ENCODE measurements at places on chromosomes 2 and 18.

- DNase-seq: no peak
Observed at GRCh38 chr2:163246135-163246534, 407.6 kb upstream of the KCNH7 start.

DNA sequence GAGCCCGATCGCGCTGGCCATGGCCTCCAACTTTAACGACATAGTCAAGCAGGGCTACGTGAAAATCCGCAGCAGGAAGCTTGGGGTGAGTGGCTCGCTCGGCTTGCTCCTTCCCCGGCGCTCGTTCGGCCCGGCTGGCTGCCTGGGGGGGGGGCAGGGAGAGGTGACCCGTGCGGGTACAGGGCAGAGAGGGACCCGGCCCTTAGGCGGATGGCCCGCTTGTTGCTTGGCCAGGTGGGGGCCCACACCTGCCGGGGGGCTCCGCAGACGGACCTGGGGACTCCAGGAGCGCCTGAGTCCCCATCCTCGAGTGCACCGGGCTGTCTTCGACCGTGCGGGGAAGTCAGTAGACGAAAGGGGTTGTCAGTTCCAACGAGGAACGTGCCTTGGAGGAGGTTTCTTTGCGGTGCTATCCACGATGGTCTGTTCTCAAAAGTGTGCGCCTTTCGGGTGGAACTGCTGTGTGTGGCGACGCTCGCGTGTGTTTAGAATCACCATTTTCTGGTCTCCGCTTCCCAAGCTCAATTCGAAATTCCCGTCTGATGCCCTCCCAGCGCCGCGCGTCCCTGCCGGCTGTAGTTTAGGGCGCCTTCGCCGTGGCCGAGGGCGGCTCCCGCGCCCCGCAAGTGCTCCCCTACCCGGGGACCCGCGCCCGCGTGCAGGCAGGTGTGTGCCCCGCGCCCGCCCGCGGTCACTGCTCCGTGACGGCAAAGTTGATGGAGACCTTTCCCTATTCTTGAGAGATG lies 711 bp downstream of the DOK6 start:
- no peak for DNase-seq

DNA sequence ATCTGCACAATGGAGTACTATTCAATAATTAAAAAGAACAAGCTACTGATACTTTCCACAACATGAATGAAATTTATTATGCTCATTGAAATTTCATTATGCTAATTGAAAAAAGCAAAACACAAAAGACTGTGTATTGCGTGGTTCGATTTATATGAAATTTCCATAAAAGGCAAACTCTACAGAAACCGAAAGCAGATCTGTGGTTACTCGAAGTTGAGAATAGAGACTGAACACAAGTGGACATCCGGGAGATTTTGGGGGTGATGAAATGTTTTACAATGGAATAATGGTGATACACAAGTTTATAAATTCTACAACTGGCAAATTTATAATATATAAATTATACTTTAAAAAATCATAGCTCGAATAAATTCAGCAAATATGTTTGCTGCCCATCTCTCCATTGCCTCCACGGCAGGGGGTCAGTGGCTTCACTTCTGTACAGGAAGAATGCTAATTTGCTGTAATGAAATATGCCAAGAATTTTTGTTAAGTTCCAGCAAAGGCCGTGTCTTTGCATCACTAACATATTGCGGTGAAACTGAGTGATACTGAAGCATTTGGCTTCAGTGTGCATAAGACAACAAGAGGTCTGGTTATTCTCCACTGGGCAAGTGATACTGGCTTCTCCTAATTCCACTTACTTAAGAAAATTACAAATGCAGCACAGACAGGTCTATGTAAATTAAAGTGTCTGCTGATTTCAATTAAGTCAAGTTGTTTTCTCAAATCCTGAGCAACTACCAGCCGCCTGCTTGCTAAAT lies 96.7 kb downstream of the TMEM163 start:
- DNase-seq: no peak

- DNase-seq: no peak
Observed at GRCh38 chr2:179355881-179356280, 91.2 kb upstream of the SESTD1 start.

DNA sequence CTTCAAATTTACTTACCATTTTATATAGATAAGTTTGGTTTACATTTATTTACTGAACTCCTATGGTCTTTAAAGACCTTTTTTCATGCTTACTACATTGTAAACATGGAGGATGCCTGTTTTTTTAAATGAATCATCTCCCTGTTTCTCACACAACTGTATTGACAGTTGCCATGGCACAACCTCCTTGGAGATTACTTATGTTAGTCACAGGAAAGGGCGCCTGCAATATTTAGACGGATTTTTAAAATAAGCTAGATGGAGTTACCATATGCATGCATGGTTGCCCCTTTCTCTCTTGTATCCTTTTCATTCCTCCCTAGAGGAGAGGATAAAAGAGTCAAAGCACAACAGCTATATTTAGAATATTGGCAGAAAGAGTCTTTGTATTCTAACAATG lies 34.8 kb upstream of the CCDC102B start:
- DNase-seq: no peak

DNA sequence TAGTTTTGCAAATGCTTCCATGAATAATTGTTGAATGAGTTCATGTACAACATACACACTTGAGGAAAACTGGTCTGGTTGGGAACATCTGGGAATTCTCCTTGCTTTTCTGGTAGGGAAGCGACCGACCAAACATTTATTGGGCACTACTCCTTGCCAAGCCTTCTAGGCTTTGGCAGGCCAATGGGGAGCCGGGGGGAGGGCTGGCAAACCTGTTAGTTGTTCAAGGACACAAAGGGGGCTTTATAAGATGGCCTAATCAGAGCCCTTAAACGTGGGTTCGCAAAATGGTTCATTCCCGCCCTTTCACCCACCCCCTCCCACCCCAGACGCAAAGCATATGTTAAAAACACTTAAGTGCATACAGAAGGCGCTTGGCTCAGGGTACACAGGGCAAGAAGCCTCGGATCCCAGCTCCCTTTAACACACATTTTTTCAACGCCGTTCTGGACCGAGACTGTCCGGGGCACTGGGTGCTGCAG lies 844 bp upstream of the VSNL1 start:
- DNase-seq: no peak

DNA sequence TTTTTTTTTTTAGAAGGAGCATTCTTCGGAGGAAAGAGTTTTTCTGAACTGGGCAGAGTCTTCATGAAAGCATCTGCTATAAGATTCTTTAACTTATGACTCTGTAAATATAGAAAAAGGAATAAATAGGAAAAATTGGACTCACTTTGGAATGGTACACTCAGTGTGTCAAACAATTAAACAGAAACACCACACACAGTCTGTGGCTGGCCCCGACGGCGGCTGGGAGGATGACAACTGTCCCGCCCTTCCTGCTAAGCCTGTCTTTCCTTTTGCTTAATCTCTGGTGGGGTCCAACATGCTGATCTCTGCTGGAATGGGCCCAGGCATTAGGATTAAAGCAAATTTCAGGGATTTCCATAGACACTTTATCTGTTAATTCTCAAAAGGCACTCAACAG lies 12.5 kb upstream of the RAB31 start:
- DNase-seq: no peak

GRCh38 chr18:50819027-50819727 lies 639 bp downstream of the MRO start:
- DNase-seq: no peak

DNA sequence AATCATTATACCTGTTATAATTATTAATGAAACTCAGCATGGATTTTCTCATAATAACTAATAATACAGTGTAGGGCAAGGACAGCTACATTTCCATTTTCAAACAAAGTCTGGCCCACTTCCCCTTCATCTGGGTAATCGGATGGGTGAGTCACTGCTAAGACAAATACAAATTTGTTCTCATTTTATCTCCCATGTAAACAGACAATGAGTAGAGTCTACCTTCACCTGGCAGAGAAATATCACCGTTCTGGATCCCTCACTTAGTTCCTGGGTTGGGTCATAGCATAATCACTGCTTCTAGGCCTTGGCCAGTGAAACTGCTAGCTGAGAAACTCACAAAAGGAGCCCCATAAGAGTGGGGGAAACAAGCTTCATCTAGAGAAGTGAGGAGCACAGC lies 9.2 kb downstream of the CNTNAP5 start:
- no peak for DNase-seq

- DNase-seq: no peak
Observed at GRCh38 chr2:37698931-37699481, 27.6 kb upstream of the CDC42EP3 start.

GRCh38 chr18:5284808-5285207 lies 10.7 kb downstream of the ZBTB14 start:
- DNase-seq: no peak

DNA sequence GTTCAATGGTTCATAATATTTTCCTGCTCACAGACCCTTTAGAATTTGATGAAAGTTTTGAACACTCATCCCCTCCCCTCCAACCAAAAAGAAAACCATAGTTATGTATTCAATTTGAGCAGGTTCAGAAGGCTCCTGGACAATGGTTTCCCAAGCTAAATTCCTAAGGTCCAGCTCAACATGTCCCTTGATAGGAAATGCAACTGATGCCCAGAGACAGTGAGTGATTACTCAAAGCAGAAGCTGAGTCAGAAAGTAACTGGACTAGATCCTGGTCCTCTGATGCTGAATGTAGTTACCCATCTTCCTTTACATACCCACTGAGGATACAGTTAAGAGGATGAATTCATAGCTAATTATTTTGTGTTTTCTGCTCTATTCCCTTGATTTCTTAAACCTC lies 218.9 kb upstream of the NCKAP5 start:
- DNase-seq: no peak

DNA sequence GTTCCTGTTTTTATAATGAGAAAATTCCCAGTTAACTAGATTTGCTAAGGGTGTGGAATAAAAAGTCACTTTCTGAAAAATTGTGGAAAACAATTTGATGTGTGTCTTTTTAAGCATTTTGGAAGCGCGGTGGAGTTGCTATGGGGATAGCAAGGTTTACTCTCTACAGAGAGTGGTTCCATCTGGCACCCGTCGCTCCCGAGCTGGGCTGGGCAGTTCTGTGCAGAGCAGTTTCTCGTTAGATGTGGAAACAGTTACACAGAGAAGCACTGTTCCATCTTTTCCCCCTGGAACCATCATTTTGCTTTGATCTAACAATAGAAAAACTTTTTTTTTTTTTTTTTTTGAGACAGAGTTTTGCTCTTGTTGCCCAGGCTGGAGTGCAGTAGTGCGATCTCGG lies 17.4 kb downstream of the LDLRAD4 start:
- DNase-seq: no peak

DNA sequence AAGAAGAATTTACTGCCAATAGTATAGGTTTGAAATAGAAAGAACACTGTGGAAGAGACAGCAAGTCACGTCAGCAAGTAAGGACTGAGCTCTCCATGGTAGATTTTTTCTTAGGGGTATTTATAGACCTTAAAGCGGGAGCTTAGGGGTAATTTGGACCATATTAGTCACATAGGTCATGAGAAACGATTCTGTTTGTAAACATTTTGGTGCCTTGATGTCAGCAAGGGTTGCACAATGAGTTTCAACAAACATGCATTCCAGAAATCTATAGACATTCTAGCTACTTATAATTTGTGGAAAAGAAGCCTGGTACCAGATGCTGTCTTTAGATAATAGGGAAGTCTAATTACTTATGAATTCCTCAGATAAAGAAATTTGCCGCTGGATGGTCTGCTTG lies 624.7 kb downstream of the TDRD15 start:
- DNase-seq: no peak

GRCh38 chr18:50194631-50195532 lies at the start of gene MYO5B:
MYO5B (minus strand) TSS chr18:50195147; CDS start chr18:50194793, 354 bp downstream.
- no peak for DNase-seq

GRCh38 chr2:74364533-74365505 lies 15.3 kb downstream of the DCTN1 start:
- no peak for DNase-seq

- DNase-seq: no peak
Observed at GRCh38 chr2:191910518-191910917, 63.6 kb upstream of the CAVIN2 start.

DNA sequence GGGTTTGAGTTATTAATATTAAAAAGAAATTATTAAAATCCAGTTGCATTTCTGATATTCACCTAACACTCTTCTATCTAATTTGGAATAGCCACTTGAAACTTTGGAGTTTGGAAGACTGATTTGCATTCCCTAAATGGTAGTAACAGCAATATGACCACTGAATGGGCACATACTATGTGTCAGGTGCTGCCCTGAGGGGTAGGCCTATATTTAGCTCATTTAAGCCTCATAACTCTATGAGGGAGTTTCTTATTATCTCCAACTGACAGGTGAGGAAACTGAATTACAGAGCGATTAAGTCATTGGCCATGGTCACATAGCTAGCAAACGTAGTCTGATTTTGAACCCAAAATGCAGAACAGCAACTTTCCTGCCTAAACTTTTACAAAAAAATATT lies 77.3 kb downstream of the VWA3B start:
- no peak for DNase-seq

- DNase-seq: no peak
Observed at GRCh38 chr2:19676770-19677169, 225.0 kb downstream of the TTC32 start.

DNA sequence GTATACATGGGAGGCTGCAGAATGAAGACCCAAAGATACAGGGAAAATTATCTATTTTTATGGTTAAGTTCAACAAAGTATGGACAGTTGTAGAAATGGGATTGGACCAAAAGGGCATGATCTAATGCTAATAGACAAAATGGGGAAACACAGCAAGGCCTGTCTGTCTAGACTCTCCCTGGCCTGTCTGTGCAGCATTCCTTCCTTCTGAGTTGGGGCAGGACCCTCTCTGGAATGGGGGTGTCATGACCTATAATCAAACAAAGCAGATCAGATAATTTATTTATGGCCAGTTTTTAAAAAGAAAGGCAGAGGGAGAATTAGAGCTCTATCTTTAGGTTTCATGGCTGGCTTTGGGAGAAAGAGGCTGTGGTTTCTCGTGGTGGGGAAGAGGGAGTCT lies 104.4 kb downstream of the CTIF start:
- no peak for DNase-seq

GRCh38 chr2:168649562-168649961 lies 152.9 kb upstream of the NOSTRIN start:
- no peak for DNase-seq

DNA sequence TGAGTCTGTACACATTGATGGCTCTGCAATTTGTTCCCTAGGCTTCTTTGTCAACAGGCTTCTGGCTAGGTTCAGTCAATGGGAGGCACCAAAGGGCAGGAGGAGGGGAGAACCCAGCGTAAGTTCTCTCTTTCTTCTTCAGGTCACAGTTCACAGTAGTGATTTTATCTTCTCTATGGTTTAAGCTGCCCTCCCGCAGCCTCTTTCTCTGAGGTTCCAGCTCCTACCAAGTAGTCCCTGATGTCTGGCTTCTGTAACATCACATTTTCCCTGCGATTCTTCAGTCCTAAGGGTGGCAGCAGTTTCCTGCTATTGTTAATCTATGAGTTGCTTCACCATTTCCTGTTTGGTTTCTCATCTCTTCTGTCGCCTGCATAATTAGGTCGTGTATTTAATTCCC lies 107.4 kb downstream of the CPO start:
- no peak for DNase-seq

GRCh38 chr2:239035361-239035814 lies 187.5 kb downstream of the TWIST2 start:
- peak; percentile 18 for DNase-seq
